ENCODE measurements at places on chromosomes 2 and 18.
A peak's percentile ranks its signal among the peaks of the same experiment; 100 is the strongest.

- DNase-seq: no peak
Measured at GRCh38 chr2:8543383-8544170, 138.3 kb upstream of the ID2 start.

DNA sequence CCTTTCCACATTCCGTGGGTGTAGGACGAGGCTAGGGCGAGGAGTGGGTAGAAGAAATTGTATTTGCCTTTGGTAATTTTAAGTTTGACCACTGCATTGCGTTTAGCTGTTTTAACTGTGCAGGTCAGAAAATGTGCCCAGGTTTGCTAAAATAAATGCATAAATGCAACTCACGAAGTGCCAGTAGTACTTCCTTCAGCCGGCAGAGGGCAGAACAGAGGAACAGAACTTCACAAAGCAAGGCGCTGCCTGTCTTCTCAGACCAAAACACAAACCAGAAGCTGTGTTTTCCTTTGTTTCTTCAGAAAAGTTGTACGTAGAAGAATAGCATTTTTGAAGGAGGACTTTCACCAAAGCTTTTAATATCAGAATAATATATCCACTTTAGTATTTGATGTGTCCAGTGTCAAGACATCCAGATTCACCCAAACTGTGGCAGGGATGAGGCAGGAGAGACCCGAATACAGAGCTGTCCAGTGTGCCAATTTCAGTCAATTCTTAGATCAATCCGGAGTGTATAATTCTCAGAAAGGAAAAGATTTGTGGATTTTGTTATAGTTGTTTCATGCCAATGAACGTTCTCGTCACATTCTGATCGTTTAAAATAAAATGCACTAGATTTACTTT is 348.6 kb downstream of the DLGAP1 start:
- peak; percentile 40 for DNase-seq

GRCh38 chr2:206274434-206275311 is at the start of gene ZDBF2:
Gene ZDBF2 (plus strand): TSS chr2:206274663. CDS start chr2:206281850, 7,187 bp downstream.
- DNase-seq: no peak

DNA sequence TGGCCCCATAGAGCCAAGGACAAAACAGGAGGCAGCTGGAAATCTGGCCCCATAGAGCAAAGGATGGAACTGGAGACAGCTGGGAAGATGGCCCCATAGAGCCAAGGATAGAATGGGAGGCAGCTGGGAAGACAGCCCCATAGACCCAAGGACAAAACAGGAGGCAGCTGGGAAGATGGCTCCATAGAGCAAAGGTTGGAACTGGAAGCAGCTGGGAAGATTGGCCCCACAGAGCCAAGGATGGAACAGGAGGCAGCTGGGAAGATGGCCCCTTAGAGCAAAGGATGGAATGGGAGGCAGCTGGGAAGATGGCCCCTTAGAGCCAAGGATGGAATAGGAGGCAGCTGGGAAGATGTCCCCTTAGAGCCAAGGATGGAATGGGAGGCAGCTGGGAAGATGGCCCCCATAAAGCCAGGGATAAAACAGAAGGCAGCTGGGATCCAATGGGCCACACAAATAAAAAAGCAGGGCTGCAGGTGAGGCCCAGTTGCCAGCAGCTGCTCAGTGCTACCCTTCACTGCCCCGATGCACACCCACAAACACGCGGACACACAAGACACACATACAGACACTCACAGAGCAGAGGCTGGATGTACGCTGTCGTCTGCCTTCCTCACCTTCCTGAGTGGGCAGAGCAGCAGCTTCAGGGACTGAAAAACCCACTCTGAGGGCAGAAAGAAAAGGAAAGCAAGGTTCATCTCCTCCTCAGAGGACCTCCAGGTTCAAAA is 505.4 kb upstream of the MYT1L start:
- no peak for DNase-seq

DNA sequence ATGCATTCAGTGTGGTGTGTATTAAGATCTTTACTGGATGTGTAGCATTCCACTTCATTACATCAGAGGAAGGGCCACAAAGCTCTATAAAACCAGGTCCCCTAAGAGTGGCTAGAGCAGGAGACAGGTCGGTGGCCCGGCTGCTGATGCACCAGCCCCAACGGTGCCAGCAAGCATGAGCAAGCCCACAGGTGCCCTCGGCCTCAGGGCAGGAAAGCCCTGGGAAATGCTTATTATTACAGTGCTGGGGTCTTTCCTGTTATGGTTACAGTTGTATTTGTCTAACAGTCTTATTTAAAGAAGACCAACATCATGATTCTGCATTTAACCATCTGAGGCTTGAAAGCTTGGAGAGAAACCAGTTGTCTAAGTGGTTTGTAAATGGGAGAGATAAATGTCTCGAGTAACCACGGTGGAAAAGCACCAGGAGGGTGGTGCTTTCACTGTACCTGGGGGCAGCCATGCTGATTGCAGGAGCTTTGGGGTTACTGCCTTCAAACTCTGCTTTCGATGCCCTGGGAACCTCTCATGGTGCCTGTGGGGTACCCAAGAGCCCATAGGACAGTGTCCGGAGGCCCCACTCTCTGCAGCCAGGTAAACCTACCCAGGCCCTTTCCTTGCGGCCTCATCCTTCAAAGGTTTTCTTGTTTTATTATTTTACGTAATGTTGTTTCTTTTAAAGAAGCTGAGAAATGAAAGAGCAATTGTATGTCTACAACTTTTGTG is 133.1 kb downstream of the SH3RF3 start:
- no peak for DNase-seq

GRCh38 chr2:106953779-106954178 is 67.8 kb upstream of the ST6GAL2 start:
- DNase-seq: no peak

DNA sequence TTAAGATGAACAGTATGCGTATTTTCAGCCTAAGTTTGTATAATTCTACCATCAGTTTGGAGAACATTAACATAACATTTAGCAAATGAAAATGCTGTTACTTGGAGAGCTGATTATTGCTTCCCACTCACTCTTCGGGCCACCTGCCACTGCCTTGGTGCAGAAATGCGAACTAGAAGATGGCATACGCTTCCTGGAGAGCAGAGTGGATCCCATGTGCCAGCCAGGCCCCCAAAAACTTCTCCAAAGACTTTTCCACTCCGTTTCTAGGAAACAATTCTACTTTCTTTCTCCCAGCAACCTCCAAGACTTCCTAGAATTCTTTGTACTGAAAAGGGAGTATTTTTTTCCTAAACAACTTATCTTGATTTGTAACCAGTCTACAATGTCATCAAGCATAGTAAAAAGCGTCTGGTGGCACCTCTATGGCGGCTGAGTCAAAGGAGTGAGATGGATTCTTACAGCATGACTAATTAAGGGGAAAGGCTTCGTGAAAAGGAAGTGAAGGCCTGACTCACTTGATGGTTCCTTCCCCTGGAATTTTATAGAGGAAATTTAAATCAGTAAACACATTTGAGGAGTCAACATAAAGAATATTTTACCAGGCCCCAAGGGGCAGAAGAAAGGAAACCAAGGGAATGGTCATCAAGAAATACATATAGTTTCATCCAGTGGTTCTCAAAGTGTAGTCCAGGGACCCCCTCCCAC is 36.6 kb downstream of the FEZ2 start:
- no peak for DNase-seq

- no peak for DNase-seq
Measured at GRCh38 chr2:3683748-3684454, 19.5 kb upstream of the DCDC2C start.

DNA sequence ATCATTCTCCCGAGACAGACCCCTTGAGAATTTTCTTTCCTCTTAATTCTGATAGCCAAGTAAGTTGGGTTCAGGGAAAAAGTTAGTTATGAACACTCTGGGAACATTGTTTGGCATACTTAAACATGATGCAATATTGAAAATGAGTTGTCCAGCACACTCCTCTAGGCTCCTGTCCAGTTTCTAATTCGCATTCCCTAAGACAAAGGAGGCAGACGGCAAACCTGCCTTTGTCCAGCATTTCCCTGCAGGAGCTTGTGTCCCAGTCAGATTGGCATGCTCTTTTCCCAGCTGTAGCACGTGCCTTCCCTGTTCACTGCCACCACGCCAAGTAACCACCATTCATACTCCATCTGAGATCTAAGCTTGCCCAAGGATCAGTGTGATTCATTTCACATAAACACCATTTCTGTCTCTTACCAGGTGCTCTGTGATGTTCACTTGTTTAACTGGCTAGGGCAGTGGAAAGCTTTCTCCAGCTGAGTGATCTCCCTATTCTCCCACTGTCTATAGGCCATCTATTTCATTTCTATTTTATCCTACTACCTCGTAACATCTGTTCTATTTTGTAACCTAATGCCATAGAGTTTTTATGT is 150.0 kb upstream of the EPB41L3 start:
- no peak for DNase-seq

GRCh38 chr2:207704078-207704477 is 7.4 kb upstream of the CCNYL1 start:
- no peak for DNase-seq

DNA sequence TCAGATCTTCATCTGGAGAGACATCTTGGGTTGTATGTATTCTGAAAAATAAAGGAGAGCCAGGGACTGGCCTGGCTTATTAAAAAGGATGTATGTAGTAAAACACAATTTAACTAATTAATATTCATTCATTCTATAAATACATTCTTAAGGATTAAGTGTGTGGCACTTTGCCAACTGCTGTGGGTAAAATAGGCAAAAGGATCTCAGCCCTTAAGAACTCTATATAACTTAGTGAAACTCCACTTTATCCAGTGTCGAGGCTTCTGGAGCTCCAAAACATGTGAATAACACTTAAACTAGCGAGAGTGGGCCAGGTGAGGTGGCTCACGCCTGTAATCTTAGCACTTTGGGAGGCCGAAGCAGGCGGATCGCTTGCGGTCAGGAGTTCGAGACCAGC is 7.7 kb upstream of the STK39 start:
- DNase-seq: no peak

GRCh38 chr18:74514860-74515495 is 18.8 kb downstream of the CNDP2 start:
- no peak for DNase-seq

DNA sequence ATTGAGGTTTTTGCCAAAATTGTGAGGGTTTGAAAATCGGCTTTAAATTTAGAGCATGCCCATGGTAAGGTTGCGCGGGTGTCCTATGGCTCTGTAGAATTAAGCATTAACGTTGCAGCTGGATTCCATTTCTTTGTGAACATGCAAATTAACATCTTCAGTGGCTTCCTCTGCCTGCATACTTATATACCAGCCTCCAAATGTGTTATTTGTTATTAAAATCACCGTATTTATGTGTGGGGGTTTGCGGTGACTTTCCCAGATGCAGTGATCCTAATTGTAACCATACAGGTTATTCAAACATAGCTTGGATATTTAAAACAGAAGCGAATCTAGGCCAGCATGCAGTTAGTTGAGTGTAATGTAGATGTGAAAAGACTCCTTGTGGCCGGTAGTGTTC is 80.2 kb downstream of the TGOLN2 start:
- no peak for DNase-seq

GRCh38 chr18:59033974-59034373 is 105.7 kb upstream of the SEC11C start:
- no peak for DNase-seq

GRCh38 chr2:181404472-181404871 is 52.7 kb upstream of the ITGA4 start:
- DNase-seq: no peak

GRCh38 chr18:47143899-47144485 is 6.3 kb downstream of the HDHD2 start:
- no peak for DNase-seq

DNA sequence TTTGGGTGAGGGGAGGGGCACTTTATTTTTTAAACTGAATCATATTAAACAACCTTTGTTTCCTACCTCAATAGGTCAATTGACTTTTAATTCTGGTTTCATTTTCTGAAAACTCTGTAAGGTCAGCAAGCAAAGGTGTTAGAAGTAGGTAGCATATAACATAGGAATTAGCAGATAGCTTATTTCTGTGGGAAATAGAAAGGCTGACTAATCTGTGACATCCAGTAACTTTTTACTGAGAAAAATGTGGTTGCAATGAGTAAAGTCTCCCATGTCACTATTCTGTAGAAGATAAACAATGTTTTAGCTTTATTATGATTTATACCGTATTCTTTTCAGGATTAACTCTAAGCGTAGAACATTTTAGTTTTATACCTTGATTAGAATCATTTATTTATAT is 240.4 kb downstream of the PLCL1 start:
- no peak for DNase-seq

GRCh38 chr2:145601361-145601925 is 1081.5 kb upstream of the ZEB2 start:
- no peak for DNase-seq

DNA sequence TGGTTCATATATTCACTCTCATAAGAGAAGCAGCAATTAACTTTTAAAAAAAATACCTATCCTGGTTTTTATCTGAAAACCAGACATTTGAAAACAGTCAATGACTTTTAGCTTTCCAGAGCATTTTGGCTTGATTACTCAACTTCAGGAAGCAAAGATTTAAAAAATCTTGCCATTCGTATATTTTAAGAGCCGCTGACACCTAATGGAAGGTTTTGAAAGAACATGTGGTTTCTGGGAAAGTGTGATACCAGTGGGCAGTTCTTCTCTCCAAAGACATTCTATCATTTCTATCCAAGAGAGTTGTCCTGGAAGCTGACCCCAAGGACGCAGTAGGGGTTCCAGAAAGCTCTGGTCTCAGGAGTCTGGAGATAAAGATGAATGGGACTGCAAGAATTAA is 234.7 kb downstream of the TTC32 start:
- no peak for DNase-seq

GRCh38 chr2:65856928-65857327 is 424.5 kb upstream of the SPRED2 start:
- no peak for DNase-seq

DNA sequence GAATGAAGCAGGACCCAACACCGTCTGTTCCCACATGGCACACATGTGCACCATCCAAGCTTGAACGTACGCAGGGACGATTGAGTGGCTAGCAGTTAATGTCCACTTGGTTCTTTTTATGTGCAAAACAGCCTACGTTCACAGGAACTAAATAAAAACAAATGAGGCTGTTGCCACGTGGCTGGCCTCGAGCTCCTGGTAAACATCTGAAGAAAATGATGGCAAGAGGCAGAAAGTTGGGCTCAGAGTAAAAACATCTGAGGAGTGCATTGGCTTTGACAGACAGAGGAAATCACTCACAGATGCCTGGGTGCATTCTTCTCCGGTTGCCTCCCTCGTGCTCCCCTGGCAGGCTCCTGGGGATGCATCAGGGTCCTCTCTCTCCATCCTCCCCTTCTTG is 177.9 kb downstream of the NRP2 start:
- DNase-seq: no peak

GRCh38 chr2:85089585-85089984 is 43.6 kb upstream of the TCF7L1 start:
- no peak for DNase-seq

- DNase-seq: no peak
Measured at GRCh38 chr18:31356025-31356424, 20.6 kb upstream of the DSG4 start.

DNA sequence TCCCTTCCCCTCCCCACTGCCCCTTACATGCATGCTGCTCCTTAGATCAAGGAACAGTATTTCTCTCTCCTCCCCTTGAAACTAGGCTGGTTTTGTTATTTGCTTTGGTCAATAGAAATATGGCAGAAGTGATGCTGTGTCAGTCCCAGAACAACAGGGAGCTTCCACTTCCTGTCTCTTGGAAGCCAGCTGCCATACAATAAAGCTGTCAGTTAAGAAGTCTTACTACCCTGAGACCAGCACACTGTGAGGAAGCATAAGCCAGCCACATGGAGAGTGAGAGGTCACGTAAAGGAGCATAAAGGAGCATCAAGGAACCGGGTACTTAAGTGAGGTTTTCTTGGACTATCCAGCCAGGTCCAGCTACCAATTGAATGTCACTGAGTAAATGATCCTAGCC is 126.6 kb downstream of the NOL4 start:
- DNase-seq: no peak

GRCh38 chr2:69335311-69335710 is 51.7 kb downstream of the GFPT1 start:
- DNase-seq: no peak

GRCh38 chr2:208638059-208638458 is 231.5 kb downstream of the PTH2R start:
- DNase-seq: no peak
